ENCODE measurements at places on chromosomes 11 and 22.

- DNase-seq = peak; percentile 68
Measured at GRCh38 chr22:22692707-22693530, 48.5 kb downstream of the GGTLC2 start.

GRCh38 chr22:37019309-37020191 is at the start of the genes MPST and TST:
TSS of gene MPST (plus strand) at chr22:37019742. CDS start at chr22:37019837, 95 bp downstream.
TSS of gene TST (minus strand) at chr22:37019447. CDS start at chr22:37018732, 715 bp downstream.
- DNase-seq = peak; percentile 77

GRCh38 chr11:119520966-119521365 is 98.0 kb upstream of the THY1 start:
- DNase-seq = no peak

GRCh38 chr22:48748113-48748859 is 1079.4 kb downstream of the BRD1 start:
- no peak for DNase-seq

GRCh38 chr11:69321877-69322361 is 28.0 kb downstream of the MYEOV start:
- no peak for DNase-seq

DNA sequence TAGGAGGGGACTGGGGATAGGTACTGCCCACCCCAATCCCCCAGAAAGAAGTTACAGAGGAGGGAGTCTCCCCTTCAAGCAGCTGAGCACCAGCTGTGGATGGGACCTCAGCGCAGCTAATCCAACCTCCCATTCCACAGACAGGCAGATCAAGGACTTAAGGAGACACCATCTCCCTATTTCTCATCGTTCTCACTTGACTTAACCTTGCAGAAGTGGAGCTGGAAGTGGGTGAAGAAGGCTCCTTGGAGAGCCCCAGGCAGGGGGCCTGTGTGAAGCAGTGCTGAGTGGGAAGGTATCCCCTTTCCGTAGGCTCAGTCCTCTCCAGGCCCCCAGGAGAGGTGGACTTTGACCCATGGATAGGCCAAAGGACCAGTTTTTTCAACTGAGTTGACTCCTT is 27.3 kb downstream of the USP35 start:
- no peak for DNase-seq

GRCh38 chr11:130170345-130170744 is 10.8 kb downstream of the ST14 start:
- no peak for DNase-seq

DNA sequence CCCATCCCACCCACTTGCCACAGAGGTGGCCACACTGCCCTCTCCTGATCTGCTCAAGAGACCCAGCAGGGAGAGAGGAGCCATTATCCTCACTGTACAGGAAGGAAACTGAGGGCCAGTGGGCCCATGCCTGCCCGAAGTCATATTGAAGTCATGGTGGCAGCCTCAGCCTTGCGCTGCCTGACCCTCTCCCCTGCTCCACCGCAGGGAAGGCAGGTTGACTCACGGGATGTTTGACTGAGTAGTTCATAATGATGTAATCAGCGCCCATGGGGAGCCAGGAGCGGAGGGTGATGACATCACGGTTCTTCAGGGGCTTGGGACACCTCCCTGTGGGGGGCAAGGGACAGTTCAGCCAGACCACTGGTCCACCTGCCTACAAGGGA is 6.1 kb upstream of the ARAP1 start:
- peak; percentile 40 for DNase-seq

GRCh38 chr11:106398502-106399075 is 321.1 kb downstream of the AASDHPPT start:
- no peak for DNase-seq

DNA sequence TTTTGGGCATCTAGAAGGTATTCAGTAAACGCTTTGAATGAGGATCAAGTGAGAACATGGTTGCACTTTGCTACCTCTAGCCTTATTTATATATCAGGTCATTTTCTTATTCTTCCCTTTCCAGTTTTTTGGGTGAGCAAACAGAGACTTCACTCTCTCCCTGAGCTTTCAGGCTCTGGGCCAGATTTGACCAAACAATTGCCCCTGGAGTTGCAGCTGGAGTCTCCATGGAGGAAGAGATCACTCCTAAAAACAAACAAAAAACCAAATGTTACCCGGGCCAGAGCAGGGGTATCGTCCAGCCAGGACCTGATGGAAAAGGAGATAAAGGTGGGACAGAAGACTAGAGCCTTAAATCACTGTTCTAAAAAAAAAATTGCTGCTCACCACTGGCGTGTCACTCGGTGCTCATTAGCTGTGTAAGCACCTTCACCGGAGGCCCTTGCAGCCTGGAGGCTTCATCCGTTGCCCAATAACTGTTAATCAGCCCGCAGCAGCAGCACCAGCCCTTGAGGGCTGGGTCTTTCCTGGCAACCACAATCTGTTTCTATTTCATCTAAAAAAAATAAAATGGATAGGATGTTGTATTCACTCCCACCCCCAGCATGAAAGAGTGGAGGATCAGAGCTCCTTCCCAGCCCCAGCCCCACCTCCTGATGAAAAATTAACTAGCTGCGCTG is 125.0 kb downstream of the PKNOX2 start:
- DNase-seq = no peak

DNA sequence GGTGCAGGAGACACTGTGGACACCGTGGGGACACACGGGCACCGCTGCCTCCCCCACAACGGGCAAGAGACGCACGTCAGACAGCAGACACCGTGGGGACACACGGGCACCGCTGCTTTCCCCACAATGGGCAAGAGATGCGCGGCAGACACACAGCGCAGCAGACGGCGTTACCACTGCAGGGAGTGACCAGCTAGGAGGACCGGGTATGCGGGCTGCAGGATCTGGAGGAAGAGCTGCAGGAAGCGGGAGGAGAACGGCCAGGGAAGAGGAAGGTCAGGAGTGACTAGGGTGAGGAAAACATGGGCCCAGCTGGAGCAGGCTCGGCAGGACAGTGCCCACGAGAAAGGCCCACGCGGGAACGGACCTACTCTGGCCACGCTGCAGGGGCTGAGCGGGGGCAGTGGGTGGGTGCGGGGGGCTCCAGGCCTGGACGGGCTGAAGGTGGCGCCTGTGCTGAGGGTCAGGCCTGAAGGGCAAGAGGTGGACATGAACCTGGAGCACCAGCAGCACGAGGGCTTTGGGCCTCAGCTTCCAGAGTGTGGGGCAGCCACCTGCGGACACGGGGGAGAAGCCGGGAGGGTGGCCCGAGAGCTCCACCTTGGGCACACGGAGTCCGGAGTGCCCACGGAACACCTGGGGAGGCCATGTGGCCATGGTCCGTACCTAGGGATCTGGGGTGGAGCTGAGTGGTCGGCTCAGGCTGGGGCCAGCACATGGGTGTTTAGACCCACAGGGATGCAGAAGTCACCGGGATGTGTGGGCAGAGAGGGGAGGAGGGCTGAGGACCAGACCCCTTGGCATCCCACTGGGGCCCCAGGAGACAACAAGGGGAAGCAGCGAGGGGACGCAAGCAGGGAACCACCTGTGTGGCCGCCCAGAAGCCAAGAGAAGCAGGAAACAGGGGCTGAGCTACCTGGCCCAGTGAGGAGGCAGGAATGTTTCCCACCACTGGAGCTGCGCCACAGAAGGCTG is 16.5 kb downstream of the TOLLIP start:
- no peak for DNase-seq

DNA sequence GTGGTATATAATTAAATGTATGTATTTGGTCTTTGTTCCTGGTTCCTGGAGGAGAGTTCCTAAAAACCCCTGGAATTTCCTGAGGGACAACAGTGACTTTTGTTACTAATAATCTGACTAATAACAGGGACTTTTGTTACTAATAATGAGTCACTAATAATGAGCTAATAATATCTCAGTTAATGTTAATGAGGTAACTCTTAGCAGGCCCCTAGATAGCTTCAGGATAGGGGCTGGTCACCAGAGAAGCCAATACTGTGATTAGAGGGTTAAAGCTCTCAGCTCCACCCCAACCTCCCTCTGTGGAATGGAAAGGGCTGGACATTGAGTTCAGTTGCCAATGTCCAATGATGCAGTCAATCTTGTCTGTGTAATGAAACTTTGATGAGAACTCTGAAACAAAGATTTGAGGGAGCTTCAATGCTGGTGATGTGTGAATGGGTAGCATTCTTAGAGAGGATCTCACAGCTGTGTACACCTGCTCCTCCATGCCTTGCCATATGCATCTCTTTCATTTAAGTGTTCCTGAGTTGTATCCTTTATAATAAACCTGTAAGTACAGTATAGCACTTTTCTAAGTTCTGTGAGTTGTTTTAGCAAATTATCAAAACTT is 1431.4 kb upstream of the TENM4 start:
- DNase-seq = no peak

DNA sequence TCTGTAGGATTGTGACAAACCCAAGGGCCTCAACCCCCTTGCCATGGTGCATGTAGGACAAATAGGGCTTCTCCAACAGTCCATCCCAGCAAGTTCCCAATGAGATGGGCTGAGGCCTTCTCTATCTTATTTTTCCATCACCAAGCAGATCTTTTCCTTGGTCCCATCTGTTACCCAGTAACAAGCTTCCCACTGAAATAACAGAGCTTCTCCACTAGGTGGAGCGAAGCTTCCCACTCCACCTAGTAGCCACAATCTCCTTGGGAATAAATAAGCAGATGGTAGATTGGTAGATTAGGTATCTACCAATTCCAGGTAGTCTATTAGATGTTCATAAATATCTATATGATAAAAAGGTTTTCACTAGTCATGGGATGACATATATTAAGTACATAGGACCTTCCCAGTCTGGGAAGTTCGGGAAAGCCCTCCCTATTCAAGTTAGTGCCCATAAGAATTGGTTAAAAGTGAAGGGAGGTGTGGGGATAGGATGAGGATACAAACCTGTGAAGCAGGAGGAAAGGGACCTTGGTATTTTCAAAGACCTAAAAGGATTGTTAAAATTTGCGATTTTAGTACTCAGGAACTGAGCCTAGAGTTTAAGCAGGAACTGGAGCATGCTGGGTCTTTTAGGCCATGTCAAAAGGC is 5.9 kb upstream of the OR52L1 start:
- peak; percentile 65 for DNase-seq

GRCh38 chr11:19430754-19431398 is 190.1 kb upstream of the E2F8 start:
- no peak for DNase-seq
